Renal cortex interstitium (tissue), 15 donors: ENCODE measurements at places on chromosomes 5 and 9.
A peak's percentile ranks its signal among the peaks of the same experiment; 100 is the strongest.

GRCh38 chr9:89655056-89655989 lies 50.5 kb downstream of the GADD45G start:
- DNase-seq, result no peak

GRCh38 chr5:107436201-107436600 lies 234.5 kb downstream of the EFNA5 start:
- peak; percentile 31 for DNase-seq

DNA sequence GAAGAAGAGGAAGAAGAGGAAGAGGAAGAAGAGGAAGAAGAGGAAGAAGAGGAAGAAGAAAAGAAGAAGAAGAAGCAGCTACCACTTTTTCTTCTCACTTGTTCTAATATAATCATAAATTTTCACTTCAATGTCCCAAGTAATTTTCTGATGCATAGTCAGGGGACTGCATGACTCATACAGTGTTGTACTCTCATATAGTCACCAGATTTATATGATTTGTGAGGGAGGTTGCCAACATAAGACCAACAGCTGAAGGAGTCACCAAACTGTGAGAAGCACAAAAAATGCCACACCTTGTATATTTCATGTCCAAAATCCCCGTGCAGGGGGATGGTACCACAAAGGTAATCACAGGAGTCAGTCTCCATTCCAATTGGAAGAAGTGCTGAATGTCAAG lies 32.7 kb upstream of the DMRTA1 start:
- DNase-seq, result no peak

DNA sequence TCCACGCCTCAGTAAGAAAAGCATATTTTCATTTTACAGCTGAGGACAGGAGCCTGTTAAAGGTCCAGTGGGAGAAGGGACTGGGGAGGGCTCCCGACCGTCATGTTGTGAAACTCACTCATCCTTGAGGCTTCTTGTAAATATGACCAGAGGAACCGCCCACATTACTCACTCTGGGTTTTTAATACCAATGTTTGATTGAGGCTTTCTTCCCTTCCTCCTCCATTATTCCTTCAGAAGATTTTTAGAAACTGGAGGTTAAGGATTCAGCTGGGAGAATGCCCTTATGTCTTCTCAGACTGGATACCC lies 61.4 kb upstream of the GLRX start:
- no peak for DNase-seq

GRCh38 chr9:134314950-134315715 lies 11.1 kb upstream of the RXRA start:
- DNase-seq, result no peak

DNA sequence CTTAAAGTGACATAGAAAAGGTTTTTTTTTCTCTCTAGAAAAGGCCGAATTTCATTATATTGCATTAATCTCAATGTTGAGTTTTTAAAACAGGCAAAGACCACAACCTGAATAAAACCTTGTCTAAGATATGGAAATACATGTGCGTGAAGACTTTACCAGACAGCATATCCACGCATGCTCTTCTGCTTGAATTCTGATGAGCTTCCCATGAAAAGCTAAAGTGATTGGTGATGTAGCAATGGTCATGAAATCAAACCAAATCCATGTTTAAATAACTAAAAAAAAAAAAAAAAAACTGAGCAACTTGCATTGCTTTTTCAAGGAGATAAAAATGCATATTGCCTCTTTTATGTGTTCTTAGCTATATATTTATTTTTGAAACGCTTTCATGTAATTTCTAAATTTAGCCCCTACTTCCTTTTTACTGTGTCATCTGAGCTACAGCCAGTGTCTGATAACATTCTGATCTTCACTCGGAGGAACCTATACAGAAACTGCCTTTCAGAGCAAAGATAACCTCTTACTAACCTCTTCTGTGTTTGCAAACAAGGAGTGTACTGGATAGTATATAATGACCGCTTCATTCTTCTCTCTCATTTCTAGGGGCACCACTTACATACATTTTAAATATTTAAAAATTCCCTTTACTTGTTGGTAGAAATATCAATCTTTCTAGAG lies 179.1 kb upstream of the GNA14 start:
- no peak for DNase-seq
